ENCODE measurements at places on chromosomes 7 and 10.

DNA sequence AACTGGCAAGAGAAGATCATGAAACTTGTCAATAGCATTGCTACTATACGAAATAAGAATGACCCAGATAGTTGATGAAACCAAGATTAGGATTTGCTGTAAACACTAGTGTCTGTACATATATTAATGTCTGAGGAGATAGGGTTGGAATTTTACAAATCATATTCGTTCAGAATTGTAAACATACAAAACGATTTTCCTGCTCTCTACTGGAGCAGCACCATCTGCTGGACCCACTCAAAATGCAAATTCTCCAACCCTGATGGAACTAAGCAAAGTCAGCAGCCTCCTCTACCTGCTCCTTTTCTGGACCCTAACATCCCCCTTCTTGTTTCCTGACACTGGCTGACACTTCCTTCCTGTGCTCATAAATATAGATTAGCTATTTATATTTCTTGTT lies 29.4 kb upstream of the SGMS1 start:
- no peak for DNase-seq

DNA sequence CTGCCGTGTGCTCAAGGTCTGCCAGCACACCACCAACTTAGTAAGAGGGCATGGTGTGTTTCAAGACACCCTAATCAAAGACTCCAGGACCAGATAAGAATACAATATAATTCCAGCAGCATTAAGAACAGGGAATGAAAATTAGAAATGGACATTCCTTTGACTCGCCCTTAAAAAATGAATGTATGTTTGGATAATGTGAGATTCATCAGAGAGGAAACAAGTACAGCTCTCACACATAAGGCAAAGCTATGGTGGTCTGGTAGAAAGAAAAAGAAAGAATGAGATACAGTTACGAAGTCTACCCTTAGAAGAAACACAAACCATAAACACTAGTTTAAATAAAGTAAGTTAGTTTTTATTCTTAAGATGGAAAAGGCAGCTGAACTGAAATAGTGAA lies 174.8 kb upstream of the ANK3 start:
- DNase-seq, result no peak

GRCh38 chr7:144782883-144783282 lies 53.0 kb downstream of the TPK1 start:
- no peak for DNase-seq

- DNase-seq, result no peak
These were observed 60.9 kb downstream of the SPOCK2 start for GRCh38 chr10:72027498-72027897.

GRCh38 chr10:79552143-79552542 lies 8.1 kb downstream of the SFTPA2 start:
- DNase-seq, result no peak

GRCh38 chr7:25976630-25977029 lies 175.4 kb upstream of the NFE2L3 start:
- no peak for DNase-seq

GRCh38 chr7:151314401-151314800 lies 27.2 kb upstream of the NUB1 start:
- DNase-seq, result no peak

Data from activated T-helper 1 cell treated with anti-CD3 and anti-CD28 coated beads, Interleukin-2, amount 50 U/mL, for 16 hours (primary cell).